Astrocyte of the cerebellum (primary cell): ENCODE measurements at places on chromosomes 1 and 21.

GRCh38 chr21:36910581-36911307 is 55.7 kb downstream of the HLCS start:
- DNase-seq: peak; percentile 48

DNA sequence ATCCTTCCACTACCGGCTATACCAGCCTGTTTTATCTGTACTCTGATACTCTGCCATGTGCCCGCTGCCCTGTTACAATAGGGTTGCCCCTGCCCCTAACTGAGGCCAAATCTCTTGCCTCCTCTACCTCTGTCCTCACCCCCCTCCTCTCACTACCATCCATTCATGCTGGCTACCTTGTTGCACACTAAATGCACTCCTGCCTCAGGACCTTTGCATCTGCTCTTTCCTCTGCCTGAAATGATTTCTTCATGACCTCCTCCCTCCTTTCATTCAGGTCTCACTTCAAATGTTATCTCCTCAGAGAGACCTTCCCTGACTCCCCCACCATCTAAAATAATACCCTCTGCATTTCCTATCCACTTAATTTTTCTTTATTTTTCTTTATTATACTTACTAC is 7.7 kb upstream of the SYDE2 start:
- DNase-seq: no peak

- DNase-seq: no peak
These were observed 35.7 kb upstream of the FAM163A start for GRCh38 chr1:179707406-179707805.

GRCh38 chr1:197738927-197739326 is 36.4 kb downstream of the DENND1B start:
- DNase-seq: no peak

DNA sequence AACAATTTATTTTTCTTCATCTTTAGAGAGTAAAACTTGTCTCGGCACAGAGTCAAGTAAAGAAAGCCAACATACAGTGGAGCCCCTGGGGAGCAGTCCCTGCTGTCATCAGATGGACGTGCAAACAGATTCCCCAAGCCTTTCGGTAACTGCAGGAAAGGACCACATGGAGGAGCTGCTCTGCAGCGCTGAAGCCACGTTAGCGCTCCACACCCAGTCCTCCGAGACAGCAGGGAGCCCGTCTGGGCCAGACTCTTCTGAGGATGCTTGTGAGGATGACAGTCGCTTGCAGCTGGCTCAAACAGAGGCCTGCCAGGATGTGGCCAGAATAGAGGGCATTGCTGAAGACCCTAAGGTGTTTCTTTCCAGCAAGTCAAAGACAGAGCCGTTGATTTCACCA is 77.1 kb upstream of the SCCPDH start:
- DNase-seq: peak; percentile 12

- DNase-seq: no peak
These were observed 48.9 kb upstream of the DIP2A start for GRCh38 chr21:46409641-46410406.

DNA sequence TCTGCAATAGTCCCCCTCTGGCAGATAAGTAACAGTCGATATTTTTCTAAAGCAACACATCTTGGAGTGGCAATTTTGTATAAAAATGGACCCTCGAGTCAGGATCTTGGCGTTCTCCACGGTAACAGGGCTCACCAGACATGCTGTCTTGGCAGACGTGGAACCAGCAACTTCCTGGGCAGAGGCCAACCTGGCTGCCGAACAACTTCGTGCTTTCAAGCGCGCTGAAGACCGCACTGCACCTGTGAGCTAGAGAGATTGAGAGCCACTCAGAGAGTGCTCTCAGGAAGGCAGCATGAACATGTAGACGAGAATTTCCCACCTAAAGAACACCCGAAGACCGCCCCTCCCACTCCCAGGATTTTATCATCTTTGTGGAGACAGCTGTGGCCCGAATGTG is 7.3 kb downstream of the C1orf174 start:
- no peak for DNase-seq

DNA sequence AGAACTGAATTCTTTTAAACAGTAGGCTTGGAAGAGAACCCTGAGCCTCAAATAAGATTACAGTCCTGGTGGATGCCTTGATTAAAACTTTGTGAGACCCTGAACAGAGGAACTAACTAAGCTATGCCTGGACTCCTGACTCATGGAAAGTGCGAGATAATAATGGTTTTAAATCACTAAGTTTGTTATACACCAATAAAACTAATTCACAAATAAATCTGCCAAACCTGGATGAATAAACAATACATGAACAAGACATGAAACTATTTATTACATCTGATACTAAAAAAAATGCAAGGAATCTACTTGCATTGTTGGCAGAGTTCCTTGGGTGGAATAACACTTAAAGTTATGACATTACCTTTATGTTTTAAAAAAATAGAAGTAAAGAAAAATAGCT is 118.4 kb downstream of the PIGK start:
- DNase-seq: no peak

- DNase-seq: no peak
These were observed 486.2 kb upstream of the VAMP3 start for GRCh38 chr1:7284839-7285435.

- no peak for DNase-seq
These were observed 1.7 kb upstream of the TNFRSF9 start for GRCh38 chr1:7942214-7942921.

DNA sequence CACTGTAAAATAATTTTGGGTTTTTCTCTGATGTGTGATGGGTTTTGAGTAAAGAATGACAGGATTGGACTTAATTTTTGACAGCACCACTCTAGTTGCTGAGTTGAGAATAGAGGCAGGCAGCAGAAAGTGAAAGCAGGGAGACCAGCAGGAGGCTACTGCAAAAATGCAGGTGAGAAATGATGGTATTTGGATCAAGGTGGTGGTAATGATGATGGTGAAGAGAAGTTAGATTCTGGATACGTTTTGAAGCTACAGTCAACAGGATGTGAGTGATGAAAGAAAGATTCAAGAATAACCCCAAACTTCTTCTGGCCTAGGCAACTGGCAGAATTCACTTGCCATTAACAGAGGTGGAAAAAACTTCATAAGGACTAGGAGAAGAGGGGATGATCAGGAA is 14.8 kb upstream of the AK5 start:
- no peak for DNase-seq

DNA sequence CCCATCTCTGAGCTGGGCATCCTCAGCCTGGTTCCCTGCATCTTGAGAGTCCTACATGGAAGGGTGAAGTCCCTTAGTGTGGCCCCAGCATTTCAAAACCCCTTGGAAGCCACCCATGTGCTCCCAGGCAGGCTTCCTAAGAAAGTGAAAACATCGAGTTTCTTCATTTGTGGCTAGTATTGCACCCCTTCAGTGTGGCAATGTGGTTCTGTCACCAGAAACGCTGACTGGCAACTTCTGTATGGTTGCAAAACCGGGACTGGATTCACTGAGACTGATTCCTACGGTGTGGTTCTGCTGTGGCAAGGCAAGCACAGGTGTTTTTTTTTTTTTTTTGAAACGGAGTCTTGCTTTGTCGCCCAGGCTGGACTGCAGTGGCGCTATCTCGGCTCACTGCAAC is 9.0 kb upstream of the IFNGR2 start:
- DNase-seq: no peak

DNA sequence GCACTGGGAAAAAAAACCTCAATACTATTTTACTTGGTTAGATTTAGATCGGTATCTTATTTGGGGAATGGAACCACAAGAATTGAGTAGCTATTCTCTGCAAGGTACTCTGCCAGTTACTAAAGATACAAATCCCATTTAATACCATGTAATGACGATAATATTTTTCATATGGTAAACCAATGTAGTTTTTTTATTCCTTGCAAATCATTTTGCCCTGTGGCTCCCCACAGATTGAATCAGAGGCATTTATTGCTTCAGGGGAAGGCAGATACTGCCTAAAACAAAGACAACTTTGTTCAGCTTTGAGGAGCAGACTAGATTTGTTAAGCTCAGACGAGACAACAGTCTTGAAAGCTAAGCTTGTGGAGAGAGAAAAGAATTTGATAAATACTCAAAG is 226.7 kb upstream of the RUNX1 start:
- DNase-seq: no peak

DNA sequence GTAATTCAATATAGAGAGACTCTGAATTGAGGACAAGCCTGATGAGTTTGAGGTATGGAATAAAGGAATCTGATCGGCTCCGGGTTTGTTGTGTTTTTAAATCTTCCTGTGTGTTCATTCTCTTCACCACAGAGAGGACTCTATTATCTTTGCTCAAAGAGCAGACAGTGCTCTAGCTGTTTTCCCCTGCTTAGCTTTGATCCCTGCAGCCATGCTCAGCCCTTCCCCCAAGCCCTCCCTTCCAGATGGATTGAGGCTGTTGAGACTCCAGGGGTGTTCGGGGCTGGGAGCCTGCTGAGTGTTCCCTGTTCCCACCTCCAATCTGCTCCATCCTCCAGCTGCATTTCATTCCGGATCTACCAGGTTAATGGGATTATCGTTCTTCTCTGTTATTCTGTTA is 74.2 kb upstream of the CXADR start:
- DNase-seq: no peak

DNA sequence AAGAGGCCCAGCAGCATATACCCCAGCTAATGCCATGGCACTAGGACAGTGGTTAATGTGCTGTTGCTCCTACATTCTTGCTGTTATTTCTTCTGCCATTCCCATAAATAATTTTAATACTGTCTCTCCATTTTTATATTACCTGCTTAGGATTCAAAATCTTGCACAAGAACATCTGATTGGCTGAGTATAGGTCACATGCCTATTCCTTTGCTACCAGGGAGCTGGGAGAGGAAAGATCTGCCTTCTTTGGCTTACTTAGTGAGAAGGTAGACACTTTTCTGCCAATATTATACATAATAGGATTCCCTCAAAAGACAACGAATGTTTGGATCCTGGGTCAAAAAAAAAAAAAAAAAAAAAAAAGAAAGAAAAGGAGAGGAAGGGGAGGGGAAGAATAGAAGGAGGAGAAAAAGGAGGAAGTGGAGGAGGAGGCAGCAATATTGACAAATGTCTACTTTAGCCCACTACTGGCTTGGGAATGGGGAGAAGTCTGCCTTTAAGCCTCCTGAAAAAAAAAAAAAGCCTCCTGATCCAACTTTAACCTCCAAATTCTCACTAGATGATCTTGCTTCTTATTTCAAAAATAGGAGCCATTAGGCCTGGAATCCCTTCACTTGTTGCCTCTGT is 134.5 kb upstream of the HNRNPU start:
- DNase-seq: no peak

DNA sequence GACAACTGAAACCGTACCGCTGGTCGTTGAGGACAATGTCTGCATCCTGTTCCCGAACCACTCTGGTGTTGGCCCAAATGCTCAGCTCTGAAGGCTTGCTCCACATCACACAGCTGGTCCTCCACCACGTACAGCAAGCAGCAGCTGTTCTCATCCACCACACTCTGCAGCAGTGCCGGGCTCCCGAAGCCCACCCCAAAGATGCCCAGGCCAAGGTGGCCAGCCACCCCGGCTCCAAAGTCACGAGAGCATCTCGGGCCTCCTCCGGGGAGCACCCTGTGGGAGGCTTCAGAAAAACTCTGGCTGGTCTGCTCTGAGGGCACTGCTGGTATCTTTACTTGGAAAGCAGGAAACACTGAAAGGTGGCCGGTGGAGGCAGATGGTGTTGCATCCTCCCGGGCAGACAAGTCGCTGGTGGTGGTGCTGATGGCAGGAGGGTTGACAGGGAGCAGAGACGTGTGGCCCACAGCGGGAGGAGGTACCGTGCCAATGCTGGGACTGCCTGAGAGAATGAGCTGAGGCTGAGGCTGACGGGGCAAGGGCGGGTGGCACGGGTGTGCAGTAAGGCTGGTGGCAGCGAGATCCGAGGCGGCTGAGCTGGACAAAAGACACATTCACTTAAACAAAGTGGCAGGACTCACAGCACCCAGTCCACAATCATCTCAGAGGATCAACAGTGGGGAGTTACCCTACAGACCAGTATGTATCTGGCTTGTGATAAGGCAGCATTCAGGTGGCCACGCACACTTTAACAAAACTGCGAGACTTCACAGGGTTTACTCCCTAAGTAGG is 6.5 kb upstream of the CCDC27 start:
- no peak for DNase-seq

GRCh38 chr1:190192627-190193026 is 285.0 kb downstream of the BRINP3 start:
- no peak for DNase-seq

DNA sequence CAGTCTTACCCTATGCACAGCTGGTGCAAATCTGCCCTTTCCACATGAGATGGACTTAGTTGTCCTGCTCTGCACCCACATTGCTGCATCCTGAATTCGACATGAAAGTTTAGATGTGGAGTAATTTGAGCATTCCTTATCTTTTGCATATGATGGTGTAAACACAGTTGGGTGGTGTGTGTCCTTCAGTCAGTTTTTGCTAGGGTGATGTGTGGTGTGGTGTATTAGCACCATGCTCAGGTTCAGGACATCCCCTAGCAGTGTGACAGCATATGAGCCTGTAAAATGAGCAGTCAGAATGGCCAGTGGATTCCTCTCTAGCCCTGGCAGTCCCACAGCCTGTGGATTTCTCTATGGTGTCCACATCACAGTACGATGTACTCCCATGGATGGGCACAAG is 42.6 kb upstream of the CD101 start:
- no peak for DNase-seq

GRCh38 chr1:18495635-18496034 is 14.9 kb downstream of the KLHDC7A start:
- no peak for DNase-seq

- no peak for DNase-seq
These were observed 53.9 kb downstream of the CASQ2 start for GRCh38 chr1:115714572-115715141.

DNA sequence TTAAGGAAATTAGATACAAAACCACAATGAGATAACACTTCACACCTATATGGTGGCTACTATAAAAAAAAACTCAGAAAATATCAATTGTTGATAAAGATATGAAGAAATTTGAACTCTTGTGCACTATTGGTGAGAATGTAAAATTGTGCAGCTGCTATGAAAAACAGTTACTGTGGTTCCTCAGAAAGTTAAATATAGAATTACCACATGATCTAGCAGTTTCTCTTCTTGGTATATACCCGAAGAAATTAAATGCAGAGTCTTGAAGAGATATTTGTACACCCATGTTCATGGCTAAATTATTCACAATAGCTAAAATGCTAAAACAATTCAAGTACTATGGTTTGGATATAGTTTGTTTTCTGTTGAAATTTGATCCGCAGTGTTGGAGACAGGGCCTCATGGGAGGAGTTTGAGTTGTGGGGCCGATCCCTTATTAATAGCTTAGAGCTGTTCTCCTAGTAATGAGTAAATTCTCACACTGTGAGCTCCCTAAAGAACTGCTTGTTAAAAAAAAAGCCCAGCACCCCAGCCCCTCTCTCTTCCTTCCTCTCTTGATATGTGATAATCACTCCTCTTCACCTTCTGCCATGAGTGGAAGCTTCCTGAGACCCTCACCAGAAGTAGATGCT is 1412.1 kb downstream of the PLA2G4A start:
- DNase-seq: no peak

GRCh38 chr1:112701227-112702066 is 5.5 kb downstream of the RHOC start:
- no peak for DNase-seq
